ENCODE measurements at places on chromosomes 6 and 20.

DNA sequence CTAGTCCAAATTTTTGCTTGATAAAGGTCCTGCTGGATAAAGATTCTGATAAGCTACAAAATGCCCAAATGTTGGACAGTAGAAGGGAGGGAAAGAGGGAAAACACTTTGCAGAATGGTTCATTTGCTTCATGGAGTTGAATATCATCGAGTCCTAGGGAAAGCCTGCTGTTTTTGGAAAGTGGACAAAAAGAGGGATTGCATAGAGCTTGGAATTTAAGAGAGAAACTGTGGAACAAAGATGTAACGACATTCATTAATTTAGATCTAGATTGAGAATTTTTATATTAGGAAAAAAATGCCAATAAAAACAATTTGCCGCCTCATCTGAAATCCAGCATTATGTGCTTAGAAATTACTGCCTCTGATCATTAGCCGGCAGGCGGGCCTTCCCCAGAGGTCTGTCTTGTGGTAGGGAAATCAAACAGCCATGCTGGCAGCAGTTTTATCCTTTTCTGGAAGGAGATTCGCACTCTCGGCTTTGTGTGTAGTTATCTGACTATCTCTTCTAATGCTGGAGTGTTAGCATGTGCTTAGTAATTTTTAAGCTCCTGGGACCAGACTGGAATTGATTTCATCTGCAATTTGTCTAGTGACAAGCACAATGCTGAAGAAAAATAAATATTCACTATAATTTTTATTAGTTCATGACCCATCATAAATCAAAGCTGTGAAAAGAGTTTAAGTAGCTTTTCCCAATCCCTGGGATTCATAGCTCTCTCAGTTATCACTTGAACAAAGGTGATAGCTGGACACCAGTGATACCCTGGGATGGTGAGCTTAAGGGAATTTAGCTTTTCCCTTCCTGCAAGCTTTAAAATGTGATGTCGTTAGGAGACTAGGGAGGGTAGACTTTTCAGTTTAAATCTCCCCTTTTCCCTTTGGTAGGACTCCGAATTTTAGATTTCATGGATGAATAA is 329.5 kb downstream of the PRL start:
- DNase-seq = no peak

DNA sequence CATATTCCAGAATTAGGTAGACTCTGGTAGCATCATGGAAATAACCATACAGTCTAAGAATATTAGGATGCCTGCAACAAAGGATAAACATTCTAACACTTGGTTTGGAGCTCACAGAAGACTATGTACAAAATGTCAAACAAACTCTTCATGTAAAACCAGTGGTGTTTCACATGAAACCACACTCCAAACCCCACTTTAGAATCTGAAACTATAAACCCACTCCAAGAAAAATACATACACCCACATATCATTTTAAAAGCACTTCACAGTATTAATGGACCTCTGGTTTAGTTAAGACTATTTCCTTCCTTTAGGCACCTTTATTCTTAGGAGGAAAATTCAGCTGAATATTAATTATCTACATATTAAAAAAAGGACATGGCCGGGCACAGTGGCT is 10.5 kb downstream of the AURKA start:
- DNase-seq = no peak

DNA sequence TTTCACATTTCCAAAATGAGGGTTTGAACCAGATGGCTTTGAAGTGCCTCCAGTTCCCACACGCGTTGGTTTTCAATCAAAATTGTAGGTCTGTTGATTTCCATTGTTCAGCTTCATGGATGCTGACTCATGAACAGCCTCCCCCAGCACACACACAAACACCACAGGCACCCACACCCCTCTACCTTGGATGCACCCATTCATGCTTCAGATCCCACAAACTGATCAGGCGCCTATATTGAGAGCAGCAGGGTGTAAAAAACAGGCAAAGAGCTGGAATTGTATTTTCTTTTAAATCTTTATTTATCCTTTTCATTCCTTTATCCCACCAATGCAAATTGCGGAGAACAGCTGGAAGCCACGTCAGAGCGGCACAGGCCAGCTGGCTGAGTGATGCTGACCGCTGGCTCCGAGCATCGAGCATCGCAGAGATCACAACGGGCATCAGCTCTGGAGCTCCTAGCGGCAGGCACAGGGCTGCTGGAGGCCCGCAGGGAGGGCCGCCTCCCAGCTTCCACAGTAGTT is 29.3 kb upstream of the TBC1D7 start:
- peak; percentile 14 for DNase-seq

DNA sequence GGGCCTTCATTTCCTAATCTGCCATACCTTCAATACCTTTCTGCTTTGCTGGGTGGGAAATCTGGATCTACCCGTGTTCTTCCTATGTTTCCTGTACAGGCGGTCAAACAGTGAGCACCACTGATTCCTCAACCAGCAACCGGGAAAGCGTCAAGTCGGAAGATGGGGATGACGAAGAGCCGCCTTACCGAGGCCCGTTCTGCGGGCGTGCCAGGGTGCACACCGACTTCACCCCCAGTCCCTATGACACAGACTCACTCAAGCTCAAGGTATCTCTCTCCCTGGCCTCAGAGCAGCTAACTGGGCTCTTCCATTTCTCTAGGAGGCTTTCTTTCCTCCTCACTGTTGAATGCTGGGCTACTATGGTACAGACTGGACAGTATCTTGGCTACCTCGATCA is 190.1 kb downstream of the SASH1 start:
- no peak for DNase-seq

GRCh38 chr20:21179757-21180156 is 53.9 kb downstream of the KIZ start:
- DNase-seq = no peak

DNA sequence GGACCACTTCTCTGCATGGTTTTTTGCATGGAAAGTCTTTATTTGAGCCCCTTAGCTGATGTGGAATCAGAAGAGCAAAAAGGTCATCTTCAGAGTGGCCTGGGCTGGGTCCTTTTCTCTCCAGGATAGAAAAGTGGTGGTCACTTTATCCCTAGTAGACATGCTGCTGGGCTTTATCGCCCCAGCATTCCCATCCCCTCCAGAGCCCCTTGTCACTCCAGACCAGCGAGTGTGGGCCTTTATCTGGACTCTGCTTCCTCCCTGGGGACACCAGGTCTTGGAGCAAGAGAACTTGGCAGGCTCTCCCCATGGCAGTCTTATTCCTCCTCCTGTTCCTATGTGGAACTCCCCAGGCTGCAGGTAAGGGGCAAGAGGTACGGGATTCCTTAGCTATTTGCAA is at the start of gene LY6G6F:
TSS of gene LY6G6F (plus strand) at position 268 of the 400 bp plus-strand sequence. CDS start at position 309, 41 bp downstream.
- no peak for DNase-seq

GRCh38 chr20:59560588-59561227 is 43.6 kb upstream of the PHACTR3 start:
- DNase-seq = no peak

- DNase-seq = no peak
Observed at GRCh38 chr6:160714731-160715316, 12.8 kb downstream of the PLG start.
